ENCODE measurements at places on chromosomes 11 and 22.

- no peak for DNase-seq
Measured at GRCh38 chr11:66591175-66591574, 1.7 kb downstream of the CCDC87 start.

DNA sequence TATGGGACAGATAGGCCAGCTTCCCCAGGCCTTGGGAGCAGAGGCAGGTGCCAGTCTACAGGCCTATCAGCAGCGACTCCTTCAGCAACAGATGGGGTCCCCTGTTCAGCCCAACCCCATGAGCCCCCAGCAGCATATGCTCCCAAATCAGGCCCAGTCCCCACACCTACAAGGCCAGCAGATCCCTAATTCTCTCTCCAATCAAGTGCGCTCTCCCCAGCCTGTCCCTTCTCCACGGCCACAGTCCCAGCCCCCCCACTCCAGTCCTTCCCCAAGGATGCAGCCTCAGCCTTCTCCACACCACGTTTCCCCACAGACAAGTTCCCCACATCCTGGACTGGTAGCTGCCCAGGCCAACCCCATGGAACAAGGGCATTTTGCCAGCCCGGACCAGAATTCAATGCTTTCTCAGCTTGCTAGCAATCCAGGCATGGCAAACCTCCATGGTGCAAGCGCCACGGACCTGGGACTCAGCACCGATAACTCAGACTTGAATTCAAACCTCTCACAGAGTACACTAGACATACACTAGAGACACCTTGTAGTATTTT lies 26.6 kb upstream of the L3MBTL2 start:
- no peak for DNase-seq

DNA sequence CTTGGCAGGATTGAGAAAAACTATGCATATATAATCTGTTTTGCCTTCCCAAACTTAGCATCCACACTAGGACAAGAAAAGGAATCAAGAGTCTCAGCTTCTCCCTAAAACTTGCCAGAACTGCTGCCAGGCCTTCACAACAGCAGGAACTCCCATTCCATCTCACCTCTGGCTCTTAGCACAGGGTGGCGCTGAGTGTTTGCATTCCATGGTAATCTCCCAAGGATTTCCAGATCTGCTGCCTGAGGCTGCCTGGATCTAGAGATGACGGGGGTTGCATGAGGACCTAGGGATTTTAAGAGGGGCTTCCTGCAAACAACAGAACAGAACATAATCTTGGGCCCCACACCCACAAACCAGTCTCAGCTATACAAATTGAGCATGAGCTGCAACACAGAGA lies 87.1 kb upstream of the OPCML start:
- DNase-seq, result no peak

DNA sequence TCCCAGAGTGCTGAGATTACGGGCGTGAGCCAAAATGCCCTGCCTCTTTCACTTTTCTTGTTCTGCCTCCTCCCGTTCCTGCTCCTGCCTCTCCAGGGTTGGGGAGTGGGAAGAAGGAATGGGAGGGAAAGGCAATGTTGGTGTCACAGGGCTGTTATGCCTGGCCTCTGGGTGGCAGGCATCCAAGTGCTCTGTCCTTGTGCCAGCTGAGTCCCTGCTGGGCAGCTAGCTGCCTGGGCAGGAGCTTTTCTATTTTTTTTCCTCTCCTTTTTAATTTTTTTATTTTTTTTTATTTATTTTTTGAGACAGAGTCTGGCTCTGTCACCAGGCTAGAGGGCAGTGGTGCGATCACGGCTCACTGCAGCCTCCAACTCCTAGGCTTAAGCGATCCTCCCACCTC lies 4.1 kb upstream of the SAC3D1 start:
- DNase-seq, result no peak

DNA sequence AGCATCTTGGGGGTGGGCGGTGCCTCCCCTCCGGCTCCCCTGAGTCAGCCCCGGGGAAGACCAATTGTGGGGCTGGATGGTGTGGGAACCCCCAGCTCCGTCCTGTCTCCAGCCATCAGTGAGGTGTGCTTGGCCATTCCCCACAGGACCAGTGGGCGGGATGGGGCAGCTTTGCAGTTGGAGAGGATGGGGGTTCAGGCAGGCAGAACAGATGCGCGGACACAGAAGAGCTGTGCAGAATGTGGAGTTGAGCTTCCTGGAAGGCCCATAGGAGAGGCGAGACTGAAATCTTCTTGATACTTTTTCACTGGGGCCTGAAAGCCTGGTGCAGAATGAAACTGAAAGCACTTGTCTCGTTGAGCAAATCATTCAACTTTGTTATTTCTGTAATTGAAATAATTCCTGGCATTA lies 23.8 kb downstream of the PARVB start:
- no peak for DNase-seq

DNA sequence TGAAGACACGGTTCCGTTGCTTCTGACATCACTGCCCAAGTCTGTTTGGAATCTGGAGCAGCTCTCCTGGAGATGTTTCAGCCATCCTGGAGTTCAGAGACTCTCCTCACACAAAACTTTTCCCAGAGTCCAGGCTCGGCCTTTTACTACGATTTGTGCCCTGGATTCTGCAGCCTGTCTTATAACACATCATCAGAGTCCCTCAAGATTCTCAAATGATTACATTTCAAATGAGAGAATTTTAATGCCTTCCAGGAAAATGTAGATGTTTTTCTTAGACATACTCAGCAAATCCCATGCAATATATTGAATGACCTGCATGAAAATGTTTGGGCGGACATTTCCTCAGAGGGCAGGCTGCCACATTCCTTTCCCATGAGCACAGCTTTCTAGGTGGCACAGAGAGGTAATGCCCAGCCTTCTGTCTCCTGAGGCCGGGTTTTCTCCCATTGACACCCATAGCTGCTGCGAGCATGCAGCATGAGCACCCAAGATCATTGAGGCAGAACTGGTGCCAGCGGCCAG lies 129.1 kb downstream of the SNX19 start:
- no peak for DNase-seq

GRCh38 chr11:7571640-7572000 lies 57.8 kb downstream of the PPFIBP2 start:
- peak; percentile 84 for DNase-seq

DNA sequence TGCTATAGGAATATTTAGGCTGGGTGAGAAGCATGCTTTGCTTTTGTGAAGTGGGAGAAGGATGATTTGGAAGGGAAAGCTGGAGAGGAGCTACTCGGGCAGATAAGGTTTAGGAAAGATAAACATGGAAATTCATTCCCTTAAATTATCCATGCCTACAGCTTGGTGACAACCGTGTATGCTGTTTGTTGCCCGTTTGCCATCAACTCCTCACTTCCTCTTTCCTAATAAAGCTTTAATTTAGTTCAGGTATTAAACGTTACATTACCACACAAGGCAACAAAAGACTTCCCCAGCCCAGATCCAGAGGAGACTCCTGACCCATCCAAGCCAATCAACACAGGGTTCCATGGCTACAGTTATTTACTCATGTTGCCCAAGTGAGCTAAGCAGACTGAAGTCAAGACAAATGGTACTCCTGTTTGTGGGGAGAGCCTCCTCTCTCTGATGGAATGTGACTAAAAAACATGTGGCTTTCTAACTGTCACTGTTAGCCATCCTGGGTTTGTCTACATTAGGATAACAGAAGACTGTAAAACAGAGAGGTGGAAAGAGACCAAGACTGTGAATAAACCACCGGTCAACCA lies 101.7 kb upstream of the GRAMD1B start:
- DNase-seq, result no peak

DNA sequence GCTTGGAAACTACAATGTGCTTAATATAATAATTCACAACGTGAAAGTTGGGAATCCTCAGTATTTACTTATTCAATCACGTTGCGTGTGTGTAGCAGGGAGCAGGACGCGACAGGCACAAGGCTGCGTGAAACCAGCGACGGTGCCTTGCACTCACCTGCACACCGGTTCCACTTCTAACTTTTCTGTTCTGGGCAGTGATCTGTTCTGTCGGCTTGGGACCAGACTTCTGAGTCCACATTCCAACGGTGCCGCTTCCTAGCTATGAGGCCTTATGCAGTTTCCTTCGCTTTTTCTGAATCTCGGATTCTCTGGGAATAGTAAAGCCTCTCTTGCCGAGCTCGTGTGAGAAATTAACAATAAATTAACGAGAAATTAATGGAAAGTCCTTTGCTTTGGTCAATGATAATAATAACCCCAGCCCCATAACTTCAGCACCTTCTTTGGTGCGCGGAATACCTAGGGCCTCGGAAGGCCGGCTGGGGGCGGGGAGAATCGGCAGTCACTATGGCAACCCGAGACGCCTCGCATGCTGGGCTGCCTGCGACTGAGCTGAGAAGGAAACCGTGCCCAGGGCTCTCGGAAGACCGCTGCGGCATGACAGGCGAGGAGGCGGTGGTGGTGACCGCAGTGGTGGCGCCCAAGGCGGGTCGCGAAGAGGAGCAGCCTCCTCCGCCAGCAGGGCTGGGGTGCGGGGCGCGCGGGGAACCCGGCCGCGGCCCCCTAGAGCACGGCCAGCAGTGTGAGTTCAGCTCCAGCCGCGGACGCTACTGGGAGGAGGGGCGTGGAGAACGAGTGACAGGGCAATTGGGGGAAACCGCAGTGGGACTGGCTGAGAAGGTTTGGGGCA lies at the start of gene C11orf97:
Gene C11orf97 (plus strand): TSS at position 530 of the 850 bp plus-strand sequence. CDS start 68 bp downstream, at position 598.
- DNase-seq, result peak; percentile 56

- DNase-seq, result no peak
Measured at GRCh38 chr22:28500006-28500405, 179.6 kb downstream of the TTC28 start.

DNA sequence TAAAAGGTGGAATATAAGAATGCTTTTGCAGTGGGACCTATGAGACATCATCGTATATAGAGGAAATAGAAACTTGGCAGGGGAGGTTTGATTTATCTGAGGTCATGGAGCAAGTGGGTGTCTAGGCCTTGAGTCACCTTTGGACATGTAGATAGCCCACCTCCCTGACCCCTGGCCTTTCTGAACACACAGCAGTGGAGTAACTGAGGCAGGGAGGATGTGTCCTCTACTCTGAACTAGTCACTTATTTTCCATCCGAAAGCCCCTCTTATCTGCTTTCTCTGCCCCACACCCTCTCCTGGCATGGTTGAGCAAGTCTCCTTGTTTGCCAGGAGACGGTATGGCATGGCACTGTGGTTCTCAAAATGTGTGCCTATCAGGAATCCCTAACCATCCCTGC lies 7.9 kb downstream of the CD82 start:
- no peak for DNase-seq

DNA sequence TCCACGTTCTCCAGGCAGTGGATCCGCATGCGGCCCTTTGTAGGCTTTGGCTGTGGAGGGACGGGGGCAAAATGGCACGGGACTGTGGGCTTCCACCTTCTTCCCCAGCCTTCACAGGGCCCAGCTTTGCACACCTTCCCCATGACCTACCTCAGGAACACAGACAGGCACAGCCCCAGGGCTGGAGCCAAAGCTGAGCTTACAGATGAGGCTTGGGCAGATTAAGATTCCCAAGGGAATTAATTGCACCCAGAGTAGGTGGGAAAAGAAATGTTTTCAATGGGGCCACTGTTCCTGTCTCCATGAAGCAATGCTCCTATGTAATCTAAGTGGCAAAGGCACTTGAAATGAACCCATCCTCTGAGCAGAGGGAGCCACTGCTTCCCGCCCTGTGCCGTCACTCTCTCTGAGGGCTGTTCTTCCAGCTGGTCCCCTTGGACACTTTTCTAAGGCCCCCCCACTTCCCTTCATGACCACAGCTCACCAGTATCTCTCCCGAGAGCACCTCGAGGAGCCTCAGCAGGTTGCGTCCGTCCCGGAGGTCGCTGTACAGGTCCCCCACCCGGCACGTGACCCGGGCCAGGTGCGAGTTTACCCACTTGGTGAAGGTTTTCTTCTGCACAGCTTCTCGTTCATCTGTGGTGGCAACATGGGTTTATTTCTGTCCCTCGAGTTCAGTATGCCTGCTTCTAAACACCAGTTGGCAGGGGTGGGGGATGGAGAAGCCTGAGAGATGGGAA lies 13.5 kb downstream of the SPTBN2 start:
- DNase-seq, result no peak

DNA sequence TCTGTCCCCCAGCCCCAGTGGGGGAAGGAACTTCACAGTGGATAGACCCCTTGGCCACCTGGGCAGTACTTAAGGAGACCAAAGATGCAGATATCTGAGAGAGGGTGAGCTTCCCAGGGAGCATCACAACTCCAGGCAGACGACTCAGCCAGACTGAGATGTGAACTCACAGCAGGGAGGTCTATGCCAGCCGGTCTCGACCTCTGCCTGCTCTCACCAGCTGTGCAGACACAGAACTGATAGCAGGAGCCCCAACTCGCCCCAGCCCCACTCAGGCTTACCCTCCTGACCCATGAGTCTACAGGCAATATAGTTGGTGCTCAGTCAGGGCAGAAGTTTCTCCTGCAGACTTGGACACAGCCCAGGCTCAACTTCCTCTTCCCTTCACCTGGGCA lies 29.7 kb upstream of the ACCSL start:
- no peak for DNase-seq

DNA sequence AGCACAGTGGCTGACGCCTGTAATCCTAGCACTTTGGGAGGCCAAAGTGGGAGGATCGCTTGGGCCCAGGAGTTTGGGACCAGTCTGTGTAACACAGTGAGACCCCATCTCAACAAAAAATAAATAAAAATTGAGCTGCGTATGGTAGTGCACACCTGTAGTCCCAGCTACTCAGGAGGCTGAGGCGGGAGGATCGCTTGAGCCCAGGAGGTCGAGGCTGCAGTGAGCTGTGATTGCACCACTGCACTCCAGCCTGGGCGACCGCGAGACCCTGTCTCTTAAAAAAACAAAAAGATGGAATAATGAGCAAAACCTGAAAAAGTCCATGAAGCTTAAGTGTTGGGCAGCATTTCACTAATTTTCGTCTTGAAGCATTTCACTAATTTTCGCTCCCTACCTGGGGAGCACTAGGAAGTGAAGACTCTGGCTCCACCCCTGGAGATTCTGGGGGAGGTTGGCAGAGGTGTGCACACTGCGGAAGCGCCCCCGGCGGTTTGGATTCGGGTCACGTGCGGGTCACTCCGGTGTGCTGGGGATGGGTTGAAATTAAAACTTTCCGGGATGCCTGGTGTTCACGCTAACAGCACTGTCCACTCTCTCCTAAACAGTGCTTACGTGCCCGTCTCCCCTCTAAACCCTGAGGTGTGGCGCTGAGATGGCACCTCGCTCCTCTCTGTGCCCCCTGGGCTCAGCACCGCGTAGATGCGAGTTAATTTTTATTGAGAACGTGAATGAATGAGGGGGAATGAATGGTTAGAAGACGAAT lies 906 bp upstream of the NAA40 start:
- peak; percentile 72 for DNase-seq
